ENCODE measurements at places on chromosomes 12 and 14.
A peak's percentile ranks its signal among the peaks of the same experiment; 100 is the strongest.

DNA sequence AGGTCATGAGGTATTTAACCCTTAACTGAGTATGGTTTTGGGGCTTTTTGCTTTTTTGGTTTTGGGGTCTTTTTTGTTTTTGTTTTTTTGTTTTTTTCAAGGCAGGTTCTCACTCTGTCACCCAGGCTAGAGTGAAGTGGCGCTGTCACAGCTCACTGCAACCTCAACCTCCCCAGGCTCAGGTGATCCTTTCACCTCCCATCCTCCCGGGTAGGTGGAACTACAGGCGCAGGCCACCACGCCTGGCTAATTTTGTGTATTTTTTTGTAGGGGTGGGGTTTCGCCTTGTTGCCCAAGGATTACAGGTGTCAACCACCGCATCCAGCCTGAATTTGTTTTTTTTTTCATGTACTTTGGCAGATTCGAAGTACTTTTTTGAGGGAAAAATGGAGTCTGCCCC lies 19.9 kb downstream of the RAP1B start:
- no peak for DNase-seq

- peak; percentile 95 for DNase-seq
Observed at GRCh38 chr12:48956279-48957140, 777 bp downstream of the ARF3 start.

DNA sequence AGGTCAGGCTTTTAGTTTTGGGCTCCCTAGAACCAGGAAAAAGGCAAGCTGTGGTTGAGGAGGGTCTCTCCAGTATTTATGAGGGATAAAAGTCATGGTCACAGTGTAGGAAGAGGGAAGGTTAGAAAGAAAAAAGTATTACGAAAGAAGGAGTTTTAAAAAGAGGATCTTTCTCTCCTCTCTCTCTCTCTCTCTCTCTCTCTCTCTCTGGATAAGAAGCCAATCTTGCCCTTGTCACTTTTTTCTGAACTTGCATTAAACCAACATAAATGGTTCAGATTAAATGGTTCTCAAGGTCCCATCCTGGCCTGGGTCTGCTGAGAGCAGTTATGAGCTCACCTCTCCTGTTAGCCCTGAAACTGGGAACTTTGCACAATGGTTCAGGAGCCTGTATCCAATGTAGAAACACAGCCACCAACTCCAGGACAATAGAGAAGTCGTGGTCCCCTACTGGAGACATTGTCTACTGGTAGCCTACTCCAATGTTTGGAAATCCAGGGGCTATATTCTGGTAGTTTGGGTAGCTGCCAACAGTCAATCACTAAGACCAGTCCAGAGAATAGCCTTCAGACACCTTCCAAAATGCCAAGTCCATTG lies 131.9 kb downstream of the DAD1 start:
- DNase-seq, result no peak

DNA sequence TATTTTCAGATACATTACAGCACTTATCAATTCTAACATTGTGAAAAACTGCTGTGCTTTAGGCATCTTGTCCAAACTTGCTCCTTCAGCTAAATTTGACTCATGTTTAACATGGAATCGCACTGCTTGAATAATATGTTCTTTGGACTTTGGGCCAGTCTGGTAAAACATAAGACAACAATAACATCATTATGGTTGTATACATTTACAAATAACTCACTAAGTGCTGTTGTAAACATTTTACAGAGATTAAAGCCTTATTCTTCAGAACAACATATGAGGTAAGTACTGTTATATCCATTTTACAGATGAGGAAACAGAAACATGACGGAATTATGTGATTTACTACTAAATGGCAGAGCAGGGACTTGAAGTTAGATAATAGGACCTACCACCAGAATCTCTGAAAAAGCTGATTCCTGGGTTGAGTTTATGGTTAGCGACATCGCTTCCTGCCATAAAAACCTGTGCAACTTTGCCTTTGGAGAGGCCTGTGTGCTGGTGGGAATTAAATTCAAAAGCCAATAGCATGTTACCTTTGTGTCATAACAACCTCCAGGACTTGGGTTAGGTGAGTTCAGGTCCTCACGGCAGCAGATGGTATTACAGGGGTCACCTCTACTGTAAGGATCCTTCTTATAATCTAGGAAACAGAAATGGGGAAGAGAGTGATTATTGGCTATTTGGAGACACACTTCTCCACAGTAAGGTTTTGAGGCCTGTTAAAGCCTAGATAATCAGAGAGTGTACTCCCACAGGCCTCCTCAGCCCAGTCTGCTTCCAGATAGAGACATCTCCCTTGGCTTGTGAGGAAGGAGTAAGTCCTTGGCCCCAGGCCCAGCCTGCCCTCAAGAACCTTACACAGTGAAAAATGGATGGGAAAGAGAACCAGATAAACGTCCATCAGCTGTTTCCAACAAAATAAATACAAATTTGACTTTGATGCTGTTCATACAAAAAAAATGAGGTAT lies 61.8 kb downstream of the PLBD1 start:
- DNase-seq, result peak; percentile 20

GRCh38 chr12:51901881-51902280 lies 5.4 kb upstream of the ACVRL1 start:
- DNase-seq, result no peak

DNA sequence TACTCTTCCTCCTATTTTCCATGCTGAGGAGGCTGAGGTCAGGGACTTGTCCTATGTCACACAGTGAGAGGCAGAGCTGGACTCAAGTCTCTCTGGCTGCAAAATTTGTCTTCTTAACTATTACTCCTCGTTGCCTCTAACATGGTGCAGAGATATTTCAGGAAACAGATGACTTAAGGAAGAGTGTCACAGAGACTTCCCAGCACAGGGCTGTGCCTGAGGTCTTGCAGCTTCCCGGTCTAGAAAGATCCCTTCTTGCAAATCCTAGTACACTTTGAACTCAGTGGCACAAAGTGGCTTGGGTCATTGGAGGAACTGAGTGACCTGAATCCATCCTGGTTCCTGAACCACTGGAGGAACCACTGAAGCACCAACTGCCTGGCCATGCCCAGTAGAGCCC lies 17.1 kb upstream of the RBM19 start:
- DNase-seq, result no peak

GRCh38 chr12:120228291-120229070 lies 27.6 kb upstream of the RPLP0 start:
- peak; percentile 68 for DNase-seq

- peak; percentile 42 for DNase-seq
Observed at GRCh38 chr12:5391653-5392052, 40.3 kb upstream of the NTF3 start.

- no peak for DNase-seq
Observed at GRCh38 chr14:81765651-81766275, 232.1 kb upstream of the SEL1L start.

- no peak for DNase-seq
Observed at GRCh38 chr12:130639476-130640424, 76.3 kb downstream of the RIMBP2 start.

GRCh38 chr12:17511369-17511768 lies 578.6 kb downstream of the RERGL start:
- no peak for DNase-seq

DNA sequence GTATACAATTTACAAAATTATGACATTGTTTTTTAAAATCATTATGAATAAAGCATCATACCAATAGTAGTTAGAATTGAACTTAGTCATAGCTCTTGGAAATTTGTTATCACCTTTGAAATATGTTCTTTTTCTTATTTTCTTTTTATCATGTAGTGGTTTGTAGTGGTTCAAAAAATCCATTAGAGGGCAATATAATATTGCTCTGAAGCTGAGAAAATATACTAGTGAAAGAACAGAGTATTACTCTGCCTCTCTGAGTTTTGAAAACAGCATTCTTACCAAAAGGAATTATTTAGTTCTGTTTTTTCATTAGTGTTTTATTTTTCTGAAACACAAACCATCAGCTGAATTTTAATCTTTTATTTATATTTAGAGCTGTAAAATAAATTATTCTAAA lies 76.2 kb downstream of the PDZRN4 start:
- peak; percentile 23 for DNase-seq

DNA sequence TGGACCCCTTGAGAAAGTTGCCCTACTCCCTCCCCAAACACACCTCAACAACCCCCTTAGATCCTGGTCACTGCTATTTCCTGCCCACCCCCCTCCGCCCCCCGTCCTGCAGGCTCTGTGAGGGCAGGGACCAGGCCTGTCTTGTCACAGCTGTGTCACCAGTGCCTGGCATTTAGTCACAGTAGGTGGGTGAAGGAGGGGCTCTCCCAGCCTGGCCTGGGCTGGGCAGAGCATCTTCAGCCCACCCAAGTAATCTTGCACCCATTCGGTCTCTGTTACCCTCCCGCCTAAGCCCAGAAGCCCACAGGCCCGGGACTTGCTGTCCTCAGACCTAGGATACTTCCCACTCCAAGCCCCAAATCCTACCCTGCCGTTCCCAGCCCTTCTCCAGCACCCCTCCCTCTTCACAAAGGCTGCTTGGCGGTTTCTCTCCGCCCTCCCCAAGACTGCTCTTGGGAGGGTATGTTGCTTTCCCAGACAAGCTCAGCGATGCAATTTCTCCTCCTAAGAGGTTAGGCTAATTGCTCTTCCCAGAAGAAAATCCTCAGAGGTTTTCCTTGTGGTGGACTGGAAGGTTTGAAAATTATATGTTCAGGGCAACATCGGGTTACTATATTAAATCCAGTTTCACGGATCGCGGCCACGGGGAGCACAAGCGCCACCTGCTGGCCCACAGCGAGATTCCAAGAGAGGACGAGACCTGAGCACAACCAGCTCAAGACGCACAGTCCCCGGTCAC lies 50.8 kb upstream of the ZFP36L1 start:
- peak; percentile 50 for DNase-seq

GRCh38 chr12:52692254-52692653 lies 11.1 kb downstream of the KRT77 start:
- no peak for DNase-seq

DNA sequence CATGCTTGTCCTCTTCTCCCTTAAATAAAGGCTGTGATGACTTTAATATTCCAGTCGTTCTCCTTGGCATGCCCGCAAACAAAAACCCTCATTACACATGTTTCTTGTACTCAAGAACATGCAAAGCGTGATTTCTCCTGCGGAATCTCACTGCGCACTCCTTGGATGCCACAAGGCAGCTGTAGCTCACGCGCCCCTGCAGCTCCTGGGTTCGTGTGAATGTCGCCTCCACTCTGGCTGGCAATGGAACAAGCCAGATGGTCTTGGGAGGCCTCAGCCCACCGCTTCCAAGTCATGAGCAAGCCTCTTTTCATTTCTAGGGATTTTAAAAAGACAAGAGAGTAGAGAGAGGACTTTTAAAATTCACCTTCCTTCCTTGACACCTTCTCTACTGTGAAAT lies 403.8 kb downstream of the PCNX1 start:
- DNase-seq, result no peak

GRCh38 chr12:116879509-116880212 lies 1.6 kb downstream of the HRK start:
- no peak for DNase-seq

GRCh38 chr12:9651265-9651729 lies 18.2 kb upstream of the CLEC2D start:
- DNase-seq, result peak; percentile 58

DNA sequence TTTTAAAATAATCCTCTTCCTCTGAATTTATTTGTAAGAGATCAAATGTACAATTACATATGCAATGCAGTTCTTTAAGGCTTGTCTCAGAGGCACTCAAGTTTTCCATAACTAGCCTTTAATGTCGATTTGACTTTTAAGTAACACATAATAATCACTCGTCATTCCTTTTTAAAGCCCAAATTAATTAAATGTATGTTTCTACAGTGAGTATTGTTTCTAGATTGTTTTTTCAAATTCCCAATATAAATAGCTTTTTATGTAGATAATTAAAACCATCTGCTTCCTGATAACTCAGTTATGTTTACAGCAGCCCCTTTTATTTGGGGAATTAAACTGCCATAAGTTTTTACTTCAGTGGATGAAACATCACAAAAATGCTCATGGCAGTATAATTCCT lies 185.1 kb downstream of the ETNK1 start:
- no peak for DNase-seq

DNA sequence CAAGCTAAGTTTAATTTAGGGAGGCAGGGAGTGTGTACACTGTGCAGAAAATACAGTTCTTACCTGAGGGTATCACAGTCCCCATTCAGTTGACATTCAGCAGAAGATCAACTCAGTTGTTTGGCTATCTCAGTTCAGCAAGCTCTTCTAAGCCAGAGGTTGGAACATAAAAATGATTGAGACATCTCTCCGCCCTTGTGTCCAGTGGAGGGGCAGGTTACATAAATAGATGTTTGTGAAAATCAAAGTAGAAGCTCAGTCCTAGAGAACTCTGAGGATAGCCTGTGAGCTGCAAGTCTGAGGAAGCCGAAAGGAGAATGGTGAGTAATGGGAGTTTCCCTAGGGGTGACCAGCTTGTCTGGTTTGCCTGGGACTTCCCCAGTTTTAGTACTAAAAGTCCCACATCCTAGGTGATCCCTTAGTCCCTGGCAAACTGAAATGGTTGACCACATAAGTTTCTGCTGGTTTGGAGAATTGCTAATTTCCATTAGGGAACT lies 251.4 kb upstream of the ATP2B1 start:
- peak; percentile 90 for DNase-seq

DNA sequence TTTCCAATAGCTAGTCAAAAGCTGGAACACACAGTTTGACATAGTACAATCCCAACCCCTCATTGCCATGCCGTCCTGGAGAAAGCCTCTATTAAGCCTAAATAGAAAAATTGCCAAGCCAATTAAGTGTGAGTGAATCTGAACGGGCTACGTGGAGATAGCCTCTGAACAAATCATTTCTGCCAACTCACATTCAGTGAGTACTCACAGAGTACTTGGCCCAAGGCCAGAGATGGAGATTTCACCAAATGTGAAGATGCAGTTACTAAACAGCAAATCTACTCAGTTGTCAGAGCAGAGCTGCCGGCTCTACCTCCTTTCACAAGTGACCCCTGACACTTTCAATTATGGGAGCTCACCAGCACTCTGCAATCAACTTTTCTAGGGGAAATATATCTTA lies 350.0 kb downstream of the GALC start:
- no peak for DNase-seq

GRCh38 chr12:117564881-117565280 lies 203.5 kb upstream of the NOS1 start:
- no peak for DNase-seq

- DNase-seq, result peak; percentile 32
Observed at GRCh38 chr14:78399316-78399889, 229.2 kb downstream of the NRXN3 start.

DNA sequence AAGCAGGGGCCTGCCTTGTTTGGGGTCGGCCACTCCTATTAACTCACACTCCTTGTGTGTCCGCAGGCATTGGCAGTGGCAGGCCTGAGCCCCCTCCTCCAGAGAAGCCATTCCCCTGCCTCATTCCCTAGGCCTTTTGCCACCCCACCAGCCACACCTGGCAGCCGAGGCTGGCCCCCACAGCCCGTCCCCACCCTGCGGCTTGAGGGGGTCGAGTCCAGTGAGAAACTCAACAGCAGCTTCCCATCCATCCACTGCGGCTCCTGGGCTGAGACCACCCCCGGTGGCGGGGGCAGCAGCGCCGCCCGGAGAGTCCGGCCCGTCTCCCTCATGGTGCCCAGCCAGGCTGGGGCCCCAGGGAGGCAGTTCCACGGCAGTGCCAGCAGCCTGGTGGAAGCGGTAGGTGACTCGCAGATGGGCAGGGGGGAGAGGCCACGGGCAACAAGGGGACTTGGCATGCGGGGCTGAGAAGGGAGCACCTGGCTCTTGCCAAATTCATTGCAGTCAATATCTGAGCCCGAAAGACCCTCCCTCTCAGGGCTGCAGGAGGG lies 106.3 kb upstream of the FKBP4 start:
- no peak for DNase-seq

- no peak for DNase-seq
Observed at GRCh38 chr12:31035226-31035625, 38.4 kb upstream of the DDX11 start.

GRCh38 chr14:53432378-53432802 lies 279.3 kb upstream of the DDHD1 start:
- DNase-seq, result peak; percentile 57

- DNase-seq, result peak; percentile 13
Observed at GRCh38 chr12:28424965-28425364, 234.7 kb downstream of the CCDC91 start.

Data from bronchial epithelial cell (primary cell).